ENCODE measurements at places on chromosomes 4 and X.

DNA sequence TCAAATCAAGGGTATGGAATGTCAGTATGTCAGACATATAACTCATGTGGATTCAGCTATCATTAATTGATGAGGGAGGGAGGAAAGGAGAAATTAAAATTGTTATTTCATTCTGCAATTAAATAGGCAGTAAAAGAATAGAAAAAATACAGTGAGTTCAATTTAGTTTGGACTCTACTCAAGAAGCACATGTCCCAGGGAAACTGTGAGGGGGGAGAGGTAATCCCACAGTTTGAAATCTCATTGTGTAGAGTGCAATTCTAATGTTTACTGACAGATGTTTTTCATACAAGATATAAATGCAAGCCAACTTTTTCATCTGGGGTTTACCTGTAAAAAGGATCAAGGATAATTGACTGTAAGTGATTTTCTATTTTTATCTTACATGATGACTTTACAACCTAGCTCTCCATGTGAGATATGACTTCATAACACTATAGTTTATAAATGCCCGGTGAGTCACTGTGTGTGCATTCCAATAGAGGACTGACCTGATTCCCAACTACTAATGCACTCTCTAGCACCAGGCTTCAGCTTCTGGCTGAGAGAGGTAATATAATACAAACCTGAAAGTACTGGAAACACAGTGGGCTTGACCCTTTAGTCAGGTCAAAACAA lies 35.2 kb upstream of the SCD5 start:
- no peak for DNase-seq

DNA sequence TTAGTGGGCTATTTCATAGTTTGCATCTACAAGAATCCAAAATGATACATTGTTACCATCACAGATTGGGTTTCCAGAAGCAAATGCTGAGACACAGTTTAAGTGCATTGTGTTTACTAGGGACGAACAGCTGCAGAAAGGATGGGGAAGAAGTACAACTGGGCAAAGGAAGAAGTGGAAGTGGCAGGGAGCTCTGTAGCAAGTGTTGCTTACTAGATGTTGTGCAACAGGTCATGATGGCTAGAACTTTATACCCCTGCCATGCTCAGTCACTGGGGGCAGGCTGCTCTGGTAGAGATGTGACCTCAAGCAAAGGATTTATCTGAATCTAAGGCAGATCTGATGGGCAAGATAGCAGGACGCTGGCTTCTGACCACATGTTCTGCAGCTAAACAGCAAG lies 76.1 kb upstream of the EMCN start:
- no peak for DNase-seq

- DNase-seq, result no peak
These were observed 57.4 kb upstream of the MSN start for GRCh38 chrX:65610040-65610439.

GRCh38 chr4:84050015-84050414 lies 449.1 kb downstream of the NKX6-1 start:
- no peak for DNase-seq

DNA sequence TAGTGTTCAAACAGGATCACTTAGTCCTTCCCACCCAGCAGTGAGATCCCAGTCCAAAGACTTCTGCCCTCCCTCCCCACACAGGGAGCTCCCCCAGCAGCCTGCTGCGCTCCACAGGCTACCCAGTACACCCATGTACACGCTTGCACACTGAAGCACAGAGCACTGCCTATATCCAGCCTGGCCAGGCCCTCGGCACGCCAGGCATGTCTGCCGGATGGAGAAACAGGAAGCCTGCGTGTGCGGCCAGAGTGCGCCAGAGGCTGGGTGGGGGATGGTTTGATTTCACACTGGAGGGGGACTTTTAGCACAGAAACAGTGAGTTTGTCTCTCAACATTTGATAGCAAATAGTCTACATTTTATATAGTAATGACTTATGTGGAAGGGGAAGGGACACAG lies 833.5 kb upstream of the IGFBP7 start:
- no peak for DNase-seq

DNA sequence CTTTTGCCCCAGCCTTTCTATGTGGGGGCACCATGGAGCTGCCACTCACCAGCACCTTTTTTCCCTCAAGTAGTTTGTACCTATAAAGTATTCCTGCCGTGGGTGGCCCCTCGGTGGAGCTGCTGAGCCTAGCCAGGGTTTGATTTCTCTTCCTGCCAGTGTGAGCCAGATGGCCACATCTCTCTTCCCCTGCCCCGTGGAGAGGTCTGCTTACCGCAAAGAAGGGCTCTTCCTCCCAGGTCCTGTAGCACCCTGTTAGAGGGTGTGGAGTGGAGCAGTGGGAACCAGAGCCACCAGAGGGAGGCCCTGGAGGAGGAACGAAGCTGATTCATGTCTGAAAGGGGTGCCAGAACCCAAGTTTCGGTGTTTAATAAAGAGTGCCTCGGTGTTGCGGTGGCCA lies 95.4 kb downstream of the PTTG2 start:
- no peak for DNase-seq

- DNase-seq, result no peak
These were observed 184.9 kb downstream of the PDGFC start for GRCh38 chr4:156786713-156787112.

DNA sequence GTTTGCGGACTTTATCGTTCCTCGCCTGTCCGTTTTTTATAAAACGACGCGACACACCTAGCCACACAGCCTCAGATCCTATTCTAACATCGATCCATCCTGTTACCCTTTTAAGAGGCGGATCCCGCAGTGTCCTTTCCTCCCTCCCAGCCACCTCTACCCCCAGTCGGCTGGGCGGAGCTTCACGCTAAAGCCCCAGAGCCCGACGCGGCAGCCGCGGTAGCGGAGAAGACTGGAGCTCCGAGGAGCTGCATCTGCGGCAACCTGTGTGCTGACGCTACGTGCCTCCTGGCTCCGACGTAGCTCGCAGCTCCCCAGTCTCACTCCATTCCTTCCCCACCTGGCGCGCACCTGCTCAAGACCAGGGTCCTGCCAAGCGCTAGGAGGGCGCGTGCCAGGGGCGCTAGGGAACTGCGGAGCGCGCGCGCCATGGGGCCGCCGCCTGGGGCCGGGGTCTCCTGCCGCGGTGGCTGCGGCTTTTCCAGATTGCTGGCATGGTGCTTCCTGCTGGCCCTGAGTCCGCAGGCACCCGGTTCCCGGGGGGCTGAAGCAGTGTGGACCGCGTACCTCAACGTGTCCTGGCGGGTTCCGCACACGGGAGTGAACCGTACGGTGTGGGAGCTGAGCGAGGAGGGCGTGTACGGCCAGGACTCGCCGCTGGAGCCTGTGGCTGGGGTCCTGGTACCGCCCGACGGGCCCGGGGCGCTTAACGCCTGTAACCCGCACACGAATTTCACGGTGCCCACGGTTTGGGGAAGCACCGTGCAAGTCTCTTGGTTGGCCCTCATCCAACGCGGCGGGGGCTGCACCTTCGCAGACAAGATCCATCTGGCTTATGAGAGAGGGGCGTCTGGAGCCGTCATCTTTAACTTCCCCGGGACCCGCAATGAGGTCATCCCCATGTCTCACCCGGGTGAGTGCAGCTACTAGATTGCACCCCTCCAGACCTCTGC lies at the start of gene RNF128:
TSS of gene RNF128 (plus strand) at position 217 of the 953 bp plus-strand sequence. CDS start at position 430, 213 bp downstream.
- no peak for DNase-seq

DNA sequence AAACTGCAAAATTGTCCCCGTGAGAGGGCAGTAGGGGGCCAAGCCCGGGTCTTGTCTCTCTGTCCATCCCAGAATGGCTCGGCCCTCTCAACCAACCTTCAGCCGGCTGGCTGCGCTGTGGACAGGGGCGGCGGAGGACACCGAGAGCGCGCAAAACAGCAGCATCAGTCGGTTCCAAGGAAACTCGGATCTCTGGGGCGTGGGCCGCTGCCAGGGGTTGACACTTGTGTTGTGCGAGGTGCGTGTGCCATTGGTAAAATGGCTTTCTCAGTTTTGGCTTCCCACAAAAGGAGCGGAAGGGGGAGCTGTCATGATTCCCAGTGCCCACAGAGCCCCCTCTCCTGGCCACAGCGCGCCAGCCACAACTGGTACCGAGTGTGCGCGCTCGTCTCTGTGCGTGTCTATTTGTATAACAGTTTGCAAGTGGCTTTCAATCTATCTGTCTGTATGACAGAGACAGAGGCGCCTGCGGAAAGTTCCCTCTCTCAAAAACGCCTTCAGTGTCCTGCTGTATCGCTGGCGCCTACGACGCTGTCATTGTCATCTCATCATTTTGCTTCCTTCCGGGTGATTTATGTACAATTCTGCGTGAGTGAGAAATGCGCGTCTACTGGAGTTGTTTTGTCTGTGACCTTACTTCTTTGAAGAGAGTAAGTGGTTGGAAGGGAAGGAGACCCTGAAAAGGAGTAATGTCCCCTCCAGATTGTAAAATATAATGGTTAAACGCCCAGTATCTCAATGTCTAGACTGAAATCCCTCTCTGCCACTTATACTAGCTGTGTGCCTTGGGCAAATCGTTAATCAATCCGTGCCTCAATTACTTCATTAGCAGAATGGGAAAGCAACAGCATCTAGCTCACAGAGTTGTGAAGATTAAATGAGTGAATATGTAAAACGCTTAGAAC lies 1.8 kb downstream of the DKK2 start:
- DNase-seq, result no peak

- no peak for DNase-seq
These were observed 12.8 kb downstream of the EREG start for GRCh38 chr4:74377714-74378113.

DNA sequence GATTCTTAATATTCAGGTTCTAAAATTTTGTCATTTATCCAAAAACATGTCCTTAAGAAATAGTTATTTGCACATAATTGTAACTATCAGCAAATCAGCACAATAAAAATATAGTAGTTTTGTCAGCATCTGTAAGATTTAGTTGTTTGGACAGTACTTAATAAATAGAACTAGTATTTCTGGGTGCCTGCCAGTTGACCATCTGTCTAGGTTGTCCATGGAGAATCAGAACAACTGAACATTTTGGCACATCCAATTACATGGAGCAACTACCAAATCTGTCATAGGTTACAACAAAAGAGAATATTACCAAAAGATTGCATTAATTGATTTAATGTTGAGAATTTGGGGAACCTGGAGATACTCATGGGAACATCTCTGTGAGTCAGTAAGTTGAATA lies 305.5 kb upstream of the TACR3 start:
- no peak for DNase-seq

- DNase-seq, result no peak
These were observed 57.3 kb downstream of the GSTCD start for GRCh38 chr4:105765690-105766407.

GRCh38 chr4:53313510-53313909 lies 52.4 kb downstream of the SCFD2 start:
- DNase-seq, result no peak

DNA sequence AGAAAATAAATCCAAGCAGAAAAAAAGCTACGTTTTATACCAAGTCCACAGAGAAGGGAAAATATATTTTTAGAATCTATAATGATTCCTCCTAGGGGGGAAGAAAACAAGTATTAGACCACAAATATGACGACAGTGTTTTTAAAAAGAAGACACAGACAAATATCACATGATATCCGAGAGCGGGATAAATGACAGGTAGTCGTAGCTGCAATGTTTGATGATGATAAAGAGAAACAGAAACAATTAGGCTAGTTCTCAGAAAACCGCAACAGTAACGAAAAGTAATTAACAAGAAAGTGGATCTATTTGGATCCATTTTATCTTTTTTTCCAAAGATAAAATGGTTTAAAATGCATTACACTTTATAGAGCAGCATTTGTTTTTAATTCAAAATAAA lies 918 bp downstream of the HAUS3 start:
- DNase-seq, result no peak

DNA sequence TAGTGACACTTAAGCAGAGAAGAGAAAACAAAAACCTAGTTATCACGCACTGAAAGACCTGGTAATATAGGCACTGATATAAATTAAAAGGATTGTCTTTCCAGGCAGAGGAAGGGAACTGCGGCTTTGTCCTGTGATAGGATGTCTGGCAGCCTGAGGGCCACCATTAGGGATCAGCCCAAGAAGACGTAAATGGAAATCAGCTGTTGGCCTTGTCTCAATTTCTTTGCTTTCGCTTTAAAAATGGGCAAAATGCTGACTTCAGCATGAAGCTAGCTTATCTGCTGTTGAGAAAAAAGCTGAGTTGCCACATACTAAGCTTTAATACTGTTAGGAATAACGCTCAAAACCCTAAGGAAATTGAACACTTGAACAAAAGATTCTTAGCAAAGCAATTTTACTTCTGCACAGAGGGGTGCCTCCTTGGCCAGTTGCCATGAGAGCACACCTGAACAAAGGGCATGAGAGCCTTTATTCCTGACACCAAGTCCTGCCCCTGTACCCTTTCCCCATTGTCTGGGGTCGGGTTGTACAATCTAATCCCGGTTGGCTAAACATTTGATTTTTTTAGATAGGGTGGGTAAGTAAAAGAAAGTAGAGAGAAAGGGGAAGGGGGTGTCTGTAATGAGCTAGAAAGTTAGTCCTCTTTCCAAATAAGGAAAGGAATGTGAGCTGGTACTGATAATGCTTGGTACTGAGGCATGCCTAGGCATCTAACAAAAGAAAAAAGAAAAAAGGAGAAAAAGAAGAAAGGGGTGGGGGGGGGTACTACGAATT lies 85.1 kb upstream of the UCP1 start:
- no peak for DNase-seq

DNA sequence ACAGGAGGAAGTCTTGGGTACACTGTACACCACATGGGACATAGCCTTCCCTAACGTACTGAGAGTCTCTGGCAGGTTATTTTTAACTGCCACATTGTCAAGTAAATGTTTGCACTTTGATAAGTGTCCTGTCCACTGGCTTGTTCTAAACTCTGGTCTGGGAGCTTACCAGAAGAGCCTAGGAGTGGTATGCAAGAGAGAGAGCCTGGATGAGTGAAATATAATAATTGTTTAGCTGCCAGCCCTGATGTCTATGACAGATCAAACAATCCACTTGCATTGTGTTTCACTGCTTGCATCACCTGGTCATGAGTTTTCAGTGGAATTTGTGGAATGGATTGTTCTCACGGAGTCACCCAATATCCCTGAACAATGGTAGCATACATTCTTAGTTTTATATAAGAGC lies 91.6 kb downstream of the SHROOM3 start:
- no peak for DNase-seq

DNA sequence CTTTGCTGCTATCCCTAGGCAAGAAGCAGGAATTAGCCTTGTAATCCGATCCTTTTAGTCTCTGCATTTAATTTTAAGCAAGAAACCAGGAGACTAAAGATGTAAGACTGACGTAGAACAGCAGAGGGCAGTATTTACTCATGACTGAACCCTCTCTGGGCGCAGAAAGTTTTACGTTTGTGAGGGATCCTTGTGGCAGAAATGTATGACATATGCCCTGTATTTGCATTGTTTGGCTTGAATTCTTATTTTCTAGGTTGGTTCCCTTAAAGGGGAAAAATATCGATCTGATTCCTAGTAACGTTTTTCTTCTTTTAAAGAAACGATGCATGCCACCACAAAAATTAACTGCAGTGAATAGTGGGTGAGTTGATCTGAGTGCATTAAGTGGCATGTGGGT lies 1.3 kb upstream of the FAT4 start:
- DNase-seq, result peak; percentile 21

- no peak for DNase-seq
These were observed 142.4 kb downstream of the KLHL8 start for GRCh38 chr4:87077914-87078585.
